ENCODE measurements at places on chromosomes 11 and 22.

DNA sequence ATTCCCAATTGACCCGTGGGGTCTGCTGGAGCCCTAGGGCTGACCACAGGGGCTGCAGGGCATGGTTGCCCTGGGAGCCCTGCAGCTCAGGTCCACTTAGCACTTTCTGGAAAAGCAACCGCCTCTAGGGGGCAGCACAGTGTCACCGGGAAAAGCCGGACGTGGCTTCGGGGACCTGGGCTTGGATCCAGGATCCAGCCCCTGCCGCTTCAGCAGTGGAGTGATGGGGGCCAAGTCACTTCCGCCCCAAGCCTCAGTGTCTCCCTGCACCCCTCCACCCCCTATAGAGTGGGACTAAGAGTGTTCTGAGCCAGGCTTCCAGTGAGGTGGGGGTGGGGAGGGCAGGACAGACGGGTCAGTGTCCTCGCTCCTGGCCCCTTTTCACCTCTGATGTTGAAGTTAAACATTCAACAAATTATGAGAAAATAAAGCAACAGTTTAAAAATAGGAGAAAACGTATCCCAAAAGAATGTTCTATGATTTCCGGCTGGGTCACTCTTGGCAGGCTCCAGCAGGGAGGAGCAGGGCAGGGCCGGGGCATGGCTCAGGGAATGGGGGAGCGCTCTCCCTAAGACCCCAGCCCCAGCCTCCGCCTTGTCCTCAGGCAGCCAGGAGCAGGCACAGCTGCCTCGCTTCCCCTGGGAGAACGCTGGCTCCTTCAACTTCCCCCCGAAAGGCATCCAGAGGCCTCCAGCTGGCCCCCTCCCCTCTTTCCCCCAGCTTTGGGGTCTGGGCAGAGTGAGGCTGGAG, 96.5 kb upstream of the FGF3 start:
- peak; percentile 94 for DNase-seq

DNA sequence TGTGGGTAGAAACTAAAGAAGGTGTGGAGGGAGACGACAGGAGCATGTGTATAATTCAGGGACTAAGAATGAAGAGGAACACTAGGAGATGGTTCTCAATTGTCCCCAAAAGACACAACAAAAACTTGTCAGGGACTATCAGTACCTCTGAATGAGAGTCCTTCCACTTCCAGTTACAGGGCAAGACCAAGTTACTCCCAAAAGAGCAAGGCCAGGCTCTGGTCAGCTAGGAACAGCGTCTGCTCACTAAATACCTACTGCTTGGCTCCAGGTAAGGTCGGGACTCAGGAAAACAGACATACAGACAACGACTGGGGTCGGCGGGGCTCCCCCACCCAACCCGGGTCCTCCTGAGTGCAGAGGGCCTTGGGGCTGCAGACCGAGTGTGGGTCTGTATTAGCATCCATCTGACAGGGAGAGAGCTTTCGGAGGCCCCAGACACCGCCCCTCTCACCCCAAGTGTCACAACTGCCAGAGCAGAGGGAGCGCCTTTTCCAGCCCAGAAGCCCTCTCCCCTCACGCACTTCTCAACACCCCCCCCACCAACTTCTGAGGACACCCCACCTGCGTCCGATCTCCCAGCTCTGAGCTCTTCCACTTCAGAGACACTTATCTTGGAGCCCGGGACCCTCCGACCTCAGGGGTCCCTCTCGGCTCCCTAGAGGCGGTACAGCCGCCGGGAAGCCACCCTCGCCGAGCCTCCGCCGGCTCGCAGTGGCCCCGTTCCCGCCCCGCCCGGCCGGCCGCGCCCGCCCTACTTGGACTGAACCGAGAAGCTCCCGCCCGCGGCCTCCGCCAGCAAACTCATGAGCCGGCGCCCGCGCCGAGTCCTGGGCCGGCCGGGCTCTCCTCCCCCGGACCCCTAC, 522 bp downstream of the RHOG start:
- peak; percentile 91 for DNase-seq

DNA sequence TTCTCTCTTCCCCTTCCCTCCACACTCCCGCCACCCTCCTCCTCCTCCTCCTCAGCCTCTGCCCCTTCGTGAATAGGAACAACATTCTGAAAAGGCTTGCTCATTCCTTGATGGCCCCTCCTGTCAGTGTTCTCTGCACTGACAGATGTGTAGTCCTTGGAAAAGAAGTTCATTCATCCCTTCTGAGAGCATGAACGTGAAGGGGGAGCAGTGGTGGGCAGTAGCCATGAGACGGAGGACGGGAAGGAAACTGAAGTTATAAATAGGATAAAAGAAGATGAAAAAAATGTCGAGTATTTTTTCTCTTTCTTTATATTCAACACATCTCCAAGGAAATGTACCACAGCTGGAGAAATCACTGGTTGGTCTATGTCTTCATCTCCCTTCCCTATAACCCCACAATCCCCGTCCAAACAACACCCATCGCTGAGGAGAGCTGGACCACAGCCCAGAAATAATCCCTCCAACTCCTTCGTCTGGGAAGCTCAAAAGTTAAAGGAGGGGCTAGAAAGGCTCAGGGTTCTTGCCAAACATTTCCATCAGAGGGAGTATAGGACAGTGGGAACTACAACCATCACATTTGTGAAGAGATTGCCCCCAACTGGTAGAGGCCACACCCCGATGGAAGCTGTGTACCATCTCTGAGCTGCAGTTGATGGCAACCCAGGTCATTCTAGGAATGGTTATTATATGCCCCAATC, 33.5 kb downstream of the ETS1 start:
- DNase-seq: no peak

DNA sequence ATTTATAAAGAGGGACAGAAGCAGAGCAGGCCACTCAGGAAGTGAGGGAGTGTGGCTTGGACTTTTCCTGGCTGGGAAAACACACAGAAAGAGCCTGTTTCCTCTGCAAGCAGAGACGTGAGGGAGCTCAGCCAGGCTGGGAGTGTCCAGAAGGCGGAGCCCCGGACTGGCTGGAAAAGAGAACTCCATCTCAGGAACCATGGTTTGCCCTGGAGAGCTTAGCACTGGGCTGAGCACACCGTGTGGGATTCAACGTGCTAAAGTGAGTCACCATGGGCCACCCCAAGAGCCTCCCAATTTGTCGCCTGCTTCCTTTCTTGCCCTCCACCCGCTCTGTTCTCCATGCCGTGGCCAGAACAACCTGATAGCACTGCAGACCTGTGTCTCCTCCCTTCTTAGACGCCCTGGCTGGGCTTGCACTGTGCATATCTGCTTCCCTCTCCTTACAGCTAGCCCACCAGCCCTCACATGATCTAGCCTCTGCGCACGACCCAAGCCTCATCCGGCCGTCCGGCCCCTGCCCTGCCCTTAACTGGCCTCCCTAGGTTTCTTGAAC, 51.8 kb downstream of the GALNT18 start:
- peak; percentile 90 for DNase-seq

DNA sequence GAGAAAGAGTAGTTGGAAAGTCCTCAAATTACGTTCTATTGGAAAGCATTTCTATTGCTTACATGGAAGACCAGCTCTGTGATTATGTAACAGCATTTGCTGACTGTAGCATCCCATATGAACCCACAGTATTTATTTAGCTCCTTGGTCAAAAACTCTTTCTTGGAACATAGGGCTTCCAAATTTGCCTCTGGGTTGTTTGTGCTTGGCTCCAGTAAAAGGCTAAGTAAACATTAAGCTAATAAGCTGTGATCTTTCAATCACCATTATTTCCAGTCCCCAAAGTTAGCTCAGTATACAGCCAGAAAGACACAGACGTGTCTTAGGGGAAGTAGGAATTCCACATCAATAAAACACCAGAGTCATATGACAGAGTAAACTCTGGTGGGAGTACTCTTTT, 668.8 kb downstream of the DLG2 start:
- no peak for DNase-seq

DNA sequence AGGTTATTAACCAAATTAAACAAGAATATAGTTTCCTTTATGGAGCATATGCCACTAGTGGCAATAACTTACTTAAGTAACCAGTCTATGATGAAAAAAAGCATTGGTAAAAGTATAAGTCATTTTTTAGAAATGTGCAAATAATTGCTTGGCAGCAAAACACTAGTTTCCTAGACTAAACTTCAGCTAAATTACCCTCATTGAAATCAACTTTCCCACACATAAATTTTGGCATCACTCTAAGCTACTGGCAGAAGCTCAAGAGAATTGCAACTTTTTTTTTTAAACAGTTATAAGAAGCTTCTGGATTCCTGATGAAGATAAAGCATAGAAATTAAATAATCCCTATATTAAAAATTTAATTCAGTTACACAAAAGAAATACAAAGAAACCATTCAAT, 12.5 kb downstream of the CCDC34 start:
- DNase-seq: no peak

DNA sequence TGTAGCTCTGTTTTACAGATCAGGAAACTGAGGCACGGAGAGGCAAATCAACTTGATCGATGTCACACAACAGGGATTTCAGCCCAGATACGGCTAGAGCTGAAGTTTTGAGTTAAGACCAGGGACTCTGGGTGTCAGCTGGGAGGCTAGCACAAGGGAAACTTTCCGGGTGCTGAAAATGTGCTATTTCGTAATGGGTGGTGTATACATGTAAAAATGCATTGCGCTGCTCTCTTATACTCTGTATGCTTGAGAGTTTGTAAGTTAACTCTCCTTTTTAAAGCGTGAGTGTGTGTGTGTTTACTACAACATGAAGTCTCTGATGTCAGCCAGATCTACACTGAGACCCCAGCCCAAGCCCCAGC, 227.6 kb downstream of the MN1 start:
- DNase-seq: no peak

DNA sequence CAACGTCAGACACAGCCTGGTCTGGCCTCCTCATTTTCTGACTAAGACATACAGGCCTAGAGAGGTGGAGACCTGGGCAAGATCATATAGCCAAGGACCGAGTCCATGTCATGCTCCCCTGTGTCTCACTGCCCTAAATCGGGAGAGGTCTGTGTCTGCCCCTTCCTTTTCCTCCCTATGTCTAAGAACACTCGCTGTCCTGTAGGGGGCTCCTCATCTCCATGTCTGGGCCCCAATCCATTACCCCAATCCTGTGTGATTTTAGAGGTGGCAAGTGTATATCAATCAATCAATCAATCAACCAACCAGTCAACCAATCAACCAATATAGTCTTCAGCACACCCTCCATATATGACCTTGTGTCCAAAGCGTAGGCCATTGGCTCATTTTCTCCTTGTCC, 125.7 kb downstream of the KIRREL3 start:
- DNase-seq: no peak

GRCh38 chr22:42939451-42939881, 75.5 kb downstream of the PACSIN2 start:
- no peak for DNase-seq

- DNase-seq: no peak
Observed at GRCh38 chr22:17260298-17260697, 41.1 kb upstream of the ADA2 start.

GRCh38 chr22:20111689-20112622, 3.9 kb upstream of the RANBP1 start:
- peak; percentile 57 for DNase-seq

DNA sequence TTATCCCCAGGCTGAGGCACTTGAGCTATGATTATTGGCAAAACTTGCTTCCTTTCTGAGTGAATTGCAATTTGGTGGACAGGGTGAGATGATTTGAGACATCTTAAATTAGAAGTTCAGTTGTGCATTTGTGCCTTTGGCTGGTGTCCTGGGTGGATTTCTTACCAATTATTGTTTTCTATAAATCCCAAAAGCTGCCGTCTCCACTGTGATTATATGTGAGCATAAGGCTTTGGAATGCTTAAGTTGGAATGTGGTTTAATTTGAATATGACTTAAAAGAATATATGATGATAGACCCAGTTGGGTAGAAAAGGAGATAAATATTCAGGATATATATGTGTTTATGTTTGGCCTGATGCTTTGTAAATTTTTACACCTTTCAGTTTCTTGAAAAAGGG, 70.0 kb downstream of the EXT2 start:
- no peak for DNase-seq

- no peak for DNase-seq
Observed at GRCh38 chr11:89052220-89052619, 13.6 kb downstream of the GRM5 start.

GRCh38 chr22:39250838-39251237, 6.1 kb upstream of the PDGFB start:
- no peak for DNase-seq

DNA sequence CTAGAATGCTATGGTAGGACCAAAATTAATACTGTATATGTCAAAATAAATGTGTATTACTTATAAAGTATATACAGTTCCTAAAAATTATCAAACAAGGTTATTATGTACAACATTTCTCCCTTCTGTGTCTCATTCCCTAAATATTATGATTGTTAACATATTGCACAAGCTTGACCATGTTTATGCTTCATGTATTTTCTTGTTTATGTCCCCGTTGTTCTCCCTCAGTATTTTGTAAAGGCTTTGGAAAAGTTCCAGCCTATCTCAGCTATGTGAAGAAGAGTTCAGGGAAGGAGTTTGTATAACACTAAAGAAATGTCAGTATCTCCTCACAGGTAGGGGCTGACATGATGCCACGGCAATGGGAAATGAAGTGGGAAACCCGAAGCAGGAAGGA, 19.6 kb downstream of the ADM start:
- DNase-seq: no peak

GRCh38 chr11:110474578-110474977, 44.8 kb downstream of the FDX1 start:
- no peak for DNase-seq

DNA sequence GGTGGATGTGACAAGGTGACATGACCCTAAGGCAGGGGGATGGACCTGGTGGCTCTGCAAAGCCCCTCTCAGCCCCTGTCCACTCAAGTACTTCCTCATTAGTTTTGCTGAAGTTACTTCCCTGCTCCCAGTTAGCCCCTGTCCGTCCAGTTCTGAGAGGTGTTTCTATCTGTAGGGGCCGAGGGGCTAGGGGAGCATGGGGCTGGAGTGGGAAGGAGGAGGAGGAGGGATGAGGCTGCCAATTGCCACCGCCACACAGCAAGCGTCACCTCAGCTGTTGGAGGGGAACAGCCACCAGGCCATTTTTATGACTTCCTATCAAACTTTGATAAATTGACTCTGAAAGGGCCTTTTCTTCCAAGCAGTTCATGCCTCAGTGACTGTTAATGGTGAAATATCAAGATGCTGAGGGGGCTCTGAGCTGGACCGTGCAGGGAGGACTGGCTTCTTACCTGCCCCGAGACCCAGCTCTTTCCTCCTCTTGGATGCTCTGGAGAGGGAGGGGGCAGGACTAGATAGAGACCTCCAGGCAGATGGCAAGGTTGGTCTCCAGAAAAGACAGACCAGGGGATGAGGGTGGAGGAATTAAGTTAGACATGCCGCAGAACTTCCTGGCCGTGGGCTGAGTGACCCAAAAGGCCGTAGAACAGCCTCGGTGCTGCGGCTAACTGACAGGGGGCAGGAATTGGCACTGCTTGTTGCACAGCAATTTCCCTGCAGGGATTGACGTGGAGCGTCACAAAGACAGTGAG, 137.0 kb downstream of the ST3GAL4 start:
- no peak for DNase-seq

- DNase-seq: peak; percentile 80
Observed at GRCh38 chr11:128549256-128549944, 38.0 kb downstream of the ETS1 start.

DNA sequence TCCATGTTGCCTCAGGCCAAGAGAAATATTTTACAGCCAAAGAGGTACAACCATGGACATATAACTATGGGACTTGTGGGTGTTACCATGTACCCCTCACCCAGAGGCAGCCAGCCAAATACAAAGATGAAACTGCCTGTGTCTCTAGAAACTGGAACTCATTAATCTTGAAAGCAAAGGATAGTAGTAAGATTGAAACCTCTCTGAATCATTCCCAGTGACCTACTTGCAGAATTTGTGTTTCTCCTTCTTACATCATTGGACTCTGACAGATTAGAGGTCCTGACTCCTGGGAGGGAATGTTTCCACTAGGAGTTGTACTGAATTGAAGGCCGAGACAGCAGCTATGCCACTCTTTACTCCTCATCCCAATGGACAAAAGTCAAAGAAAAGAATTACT, 257.4 kb upstream of the UBASH3B start:
- DNase-seq: no peak
